ENCODE measurements at places on chromosomes 5 and 9.
A peak's percentile ranks its signal among the peaks of the same experiment; 100 is the strongest.

DNA sequence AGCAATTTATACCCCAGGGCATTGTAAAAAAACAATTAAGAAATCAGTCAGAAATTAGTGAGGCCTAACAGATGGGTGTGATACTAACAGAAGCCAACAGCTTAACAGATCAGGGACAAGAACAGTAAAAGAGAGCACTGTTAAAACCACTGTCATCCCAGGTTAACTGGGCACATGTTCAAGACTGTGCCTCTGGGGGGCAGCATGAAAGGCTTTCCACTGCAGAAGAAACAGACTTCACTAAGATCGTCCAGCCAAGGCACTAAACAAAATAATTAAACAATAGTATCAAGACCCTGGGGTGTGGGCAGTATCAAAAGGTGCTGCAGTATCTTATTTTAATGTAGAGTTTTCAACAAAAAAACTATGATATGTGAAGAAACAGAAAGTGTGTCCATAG lies 43.5 kb downstream of the FBN2 start:
- DNase-seq = no peak

- DNase-seq = no peak
These were observed 57.5 kb downstream of the EPB41L4B start for GRCh38 chr9:109263358-109263757.

DNA sequence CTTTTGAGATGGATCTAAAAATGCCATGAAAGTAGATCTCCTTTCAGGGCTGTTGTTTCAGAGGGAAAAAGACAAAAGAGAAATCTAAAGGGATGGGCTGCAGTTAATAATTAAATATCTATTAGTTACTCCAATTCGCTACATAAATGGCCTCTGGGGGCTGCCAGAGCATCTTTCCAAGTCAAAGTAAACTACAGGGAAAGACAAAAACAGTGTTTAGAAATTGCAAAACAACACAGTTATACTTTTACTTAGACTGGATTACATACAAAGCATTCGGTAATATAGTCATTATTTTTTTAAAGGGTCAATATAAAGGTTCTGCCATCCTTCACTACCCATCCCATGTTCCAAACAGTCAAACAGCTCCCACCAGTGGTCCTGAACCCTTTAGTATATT lies 853.5 kb upstream of the DMAC1 start:
- DNase-seq = no peak

DNA sequence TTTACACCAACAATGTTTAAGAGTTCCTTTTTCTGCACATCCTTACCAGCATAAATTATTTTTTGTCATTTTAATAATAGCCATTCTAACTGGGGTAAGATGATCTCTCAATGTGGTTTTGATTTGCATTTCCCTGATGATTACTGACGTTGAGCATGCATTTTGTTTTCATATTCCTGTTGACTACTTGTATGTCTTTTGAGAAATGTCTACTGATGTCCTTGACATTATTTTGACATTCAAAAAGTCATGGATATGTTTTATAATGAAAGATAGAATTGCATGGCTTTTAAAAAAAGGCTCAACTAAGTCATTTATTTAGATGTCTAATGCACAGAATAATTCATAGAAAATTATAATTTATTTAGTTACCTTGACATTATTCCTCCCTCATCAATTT lies 381.6 kb upstream of the C9orf72 start:
- no peak for DNase-seq

DNA sequence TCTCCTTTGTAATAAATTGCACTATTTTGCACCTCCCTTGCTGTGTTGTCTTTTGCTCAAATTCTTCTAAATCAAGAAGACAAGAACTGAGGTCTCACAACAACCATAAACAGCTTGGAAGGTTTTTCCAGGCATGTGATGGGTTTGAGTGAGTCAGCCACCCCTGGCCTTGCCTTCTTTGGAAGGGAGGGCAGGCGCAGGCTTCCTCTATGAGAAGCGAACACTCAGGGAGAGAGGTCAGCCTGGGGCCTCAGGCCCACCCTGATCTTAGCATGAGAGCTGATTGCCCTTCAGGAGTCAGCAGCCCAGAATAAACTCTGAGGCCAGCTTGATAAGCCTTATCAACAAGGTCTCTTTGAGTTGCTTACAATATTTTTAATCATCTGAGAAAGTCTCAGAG lies 31.6 kb downstream of the S1PR3 start:
- no peak for DNase-seq

DNA sequence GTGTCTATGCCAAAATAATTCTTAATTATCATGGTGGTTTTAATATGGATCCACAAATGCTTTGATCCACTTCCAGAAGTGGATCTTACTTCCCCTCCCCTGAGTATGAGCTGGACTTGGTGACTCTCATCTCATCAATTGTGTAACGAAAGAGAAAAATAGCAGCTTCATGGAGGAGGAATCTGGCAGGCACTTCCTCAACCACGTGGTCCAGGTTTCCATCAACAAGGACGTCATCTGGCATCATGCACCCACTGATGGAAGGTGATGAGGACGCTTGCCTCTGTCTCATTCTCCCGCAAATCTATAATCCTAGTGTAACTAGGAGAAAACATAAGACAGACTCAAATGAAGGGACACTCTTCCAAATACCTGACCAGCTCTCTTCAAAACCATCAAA lies 54.6 kb upstream of the S1PR3 start:
- DNase-seq = no peak

DNA sequence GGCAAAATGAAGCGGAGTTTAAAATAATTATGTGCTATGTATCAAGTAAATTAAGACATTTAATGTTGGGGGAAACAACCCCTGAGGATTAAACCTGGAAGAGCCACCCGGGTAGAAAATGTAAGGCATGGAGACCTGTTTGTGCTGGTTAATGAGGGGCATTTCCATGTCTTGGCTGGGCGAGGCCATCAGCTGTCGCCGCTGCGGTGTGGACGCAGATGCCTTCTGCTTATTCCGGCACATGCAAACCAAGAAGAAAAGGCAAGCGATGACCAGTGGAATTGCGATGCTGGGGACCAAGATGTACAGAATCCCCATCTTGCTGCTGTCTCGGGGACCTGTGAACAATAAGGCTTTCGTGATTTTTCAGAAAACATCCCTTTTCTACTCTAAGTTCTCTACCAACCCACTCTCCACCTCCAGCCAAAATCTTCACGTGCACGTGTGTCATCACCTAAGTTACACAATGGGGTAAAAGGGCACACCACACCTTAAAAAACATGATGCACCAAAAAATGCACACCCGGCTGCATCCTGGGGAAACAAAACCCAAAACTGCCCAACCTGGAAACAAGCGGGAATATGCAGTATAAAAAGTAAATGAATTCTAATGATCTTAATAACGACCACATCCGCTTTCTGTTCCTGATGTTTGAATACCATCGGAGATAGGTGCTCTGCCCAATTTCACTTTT lies 223.5 kb downstream of the ROR2 start:
- no peak for DNase-seq

DNA sequence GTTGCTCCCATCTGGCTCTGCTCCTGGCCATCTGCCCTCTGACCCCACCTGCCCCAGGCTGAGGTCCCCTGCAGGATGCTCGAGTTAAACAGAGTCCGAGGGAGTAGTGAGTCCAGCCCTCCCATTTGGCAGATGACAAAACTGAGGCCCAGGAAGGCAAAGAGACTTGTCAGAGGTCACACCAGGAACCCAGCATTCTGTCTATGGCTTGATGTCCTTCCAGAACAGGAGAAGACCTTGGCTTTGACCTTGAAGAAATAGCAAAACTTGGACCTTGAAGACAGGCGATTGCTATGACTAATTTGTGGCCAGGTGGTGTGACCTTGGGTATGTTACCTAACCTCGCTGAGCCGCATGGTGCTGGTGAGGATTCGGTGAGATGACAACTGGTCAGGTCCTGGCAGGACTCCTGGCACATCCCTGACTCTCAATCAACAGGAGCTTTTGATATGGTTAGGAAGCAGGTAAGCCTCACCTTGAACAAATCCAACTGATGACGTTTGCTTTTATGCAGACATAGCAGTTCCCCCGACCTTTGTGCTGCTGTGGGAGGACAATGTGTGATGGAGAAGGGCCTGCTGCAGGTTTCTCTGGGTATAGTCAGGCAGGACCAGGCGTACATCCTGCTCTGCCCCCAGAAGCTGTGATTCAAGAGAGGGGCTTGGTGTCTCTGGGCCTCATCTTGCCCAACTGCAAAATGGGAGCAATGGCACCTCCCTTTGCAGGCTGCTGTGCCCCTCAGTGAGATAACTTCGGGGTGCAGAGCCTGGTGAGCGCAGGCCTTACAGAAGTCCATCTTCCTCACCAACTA lies 198.7 kb downstream of the C9orf50 start:
- DNase-seq = no peak

DNA sequence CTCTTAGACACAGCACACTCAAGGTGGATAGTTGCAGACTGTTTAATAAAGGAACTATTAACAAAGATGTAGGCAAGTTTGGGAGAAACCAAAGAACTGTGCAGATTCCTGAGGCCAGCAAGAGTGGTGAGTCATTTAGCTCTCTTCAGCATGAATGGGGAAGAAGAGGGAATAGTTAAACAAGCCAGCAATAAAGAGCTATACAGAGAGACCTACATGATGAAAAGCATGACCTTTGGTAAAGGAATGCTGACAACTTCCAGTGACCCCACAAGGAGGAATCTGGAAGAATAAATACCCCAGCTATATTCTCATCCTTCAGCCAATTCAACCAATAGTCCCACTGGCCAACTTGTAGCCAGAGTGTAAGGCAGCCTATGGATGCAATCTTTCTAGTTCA lies 706.0 kb upstream of the GRAMD2B start:
- no peak for DNase-seq

- no peak for DNase-seq
These were observed 25.5 kb upstream of the SNCAIP start for GRCh38 chr5:122286541-122286940.

- DNase-seq = no peak
These were observed 65.2 kb upstream of the RNF130 start for GRCh38 chr5:180136630-180137381.

GRCh38 chr5:180315762-180316212 lies 23.9 kb upstream of the MAPK9 start:
- DNase-seq = peak; percentile 78

- DNase-seq = no peak
These were observed 7.8 kb upstream of the ANP32B start for GRCh38 chr9:97975376-97975775.

DNA sequence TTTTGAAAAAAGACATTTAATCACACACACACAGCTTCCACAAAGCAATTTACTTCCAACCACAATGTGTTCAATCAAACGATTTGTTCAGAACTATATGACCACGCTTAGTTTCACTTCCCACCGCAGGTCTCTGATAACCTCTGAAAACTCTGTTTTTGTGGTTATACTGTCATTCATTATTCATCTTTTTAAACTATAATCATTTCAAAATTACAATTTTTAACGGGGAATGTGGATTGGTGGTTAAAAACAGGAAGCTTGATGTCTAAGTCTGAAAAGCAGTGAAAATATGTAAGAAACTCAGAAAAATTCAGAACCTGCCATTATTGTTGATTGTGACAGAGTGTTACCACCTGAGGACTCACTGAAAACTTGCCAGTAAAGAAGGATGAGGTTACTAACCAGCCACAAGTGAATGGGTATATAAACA lies 12.7 kb upstream of the TMEM174 start:
- DNase-seq = no peak

DNA sequence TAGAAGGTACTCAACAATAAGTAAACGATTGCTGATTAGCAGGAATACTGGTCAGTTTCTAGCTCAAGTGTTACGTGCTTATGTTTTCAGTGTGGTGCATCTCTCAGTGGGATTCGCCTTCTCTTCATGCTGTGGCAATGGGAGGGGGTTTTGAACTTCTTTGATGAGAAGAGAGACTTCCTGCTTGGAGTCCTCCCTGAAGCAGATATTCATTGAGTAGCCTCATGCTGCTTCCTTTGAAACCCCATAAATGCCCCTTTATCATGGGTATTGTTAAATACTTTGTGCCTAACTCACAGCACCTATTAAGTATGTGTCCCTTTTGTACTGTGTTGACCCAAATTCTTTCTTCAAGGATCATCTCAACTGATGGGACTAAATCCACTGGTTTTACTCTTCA lies 116.5 kb downstream of the DOCK8 start:
- no peak for DNase-seq

GRCh38 chr9:134170532-134171315 lies 6.4 kb upstream of the RNU6ATAC start:
- no peak for DNase-seq

- no peak for DNase-seq
These were observed 143.4 kb upstream of the DHFR start for GRCh38 chr5:80798166-80798565.

- no peak for DNase-seq
These were observed at the start of gene AFAP1L1 for GRCh38 chr5:149271716-149272563. Gene AFAP1L1 (plus strand): TSS chr5:149271859. CDS start chr5:149271969, 110 bp downstream.

DNA sequence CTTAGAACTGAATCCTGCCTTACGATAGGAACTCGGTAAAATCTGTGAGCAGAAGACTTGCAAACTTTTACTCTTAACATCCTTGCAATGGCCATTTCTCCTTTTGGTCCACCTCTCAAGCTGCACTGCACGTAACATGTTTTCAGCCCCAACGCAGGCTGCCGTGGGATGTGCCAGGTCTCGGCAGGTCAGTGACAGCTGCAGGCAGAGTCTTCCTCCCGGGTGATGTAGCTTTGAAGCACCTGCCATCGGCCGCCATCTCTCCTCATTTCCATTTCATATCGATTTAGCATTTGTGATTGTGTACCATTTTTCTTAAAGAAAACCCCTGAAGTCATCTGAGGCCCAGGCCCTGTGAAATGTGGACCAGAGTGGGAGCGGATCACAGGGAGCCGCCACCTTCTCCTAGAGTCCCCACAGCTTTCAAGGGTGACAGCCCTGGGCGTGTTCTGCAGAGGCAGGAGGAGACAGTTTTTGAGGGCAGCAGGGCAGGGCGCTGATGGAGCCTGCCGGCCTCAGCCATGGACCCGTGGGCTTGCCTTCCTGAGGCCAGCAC lies 25.8 kb upstream of the LPCAT1 start:
- no peak for DNase-seq

GRCh38 chr9:33104401-33104800 lies 27.9 kb upstream of the SMU1 start:
- no peak for DNase-seq

GRCh38 chr5:39052141-39052540 lies 22.1 kb downstream of the RICTOR start:
- no peak for DNase-seq

GRCh38 chr9:136977649-136978072 lies 357 bp downstream of the PTGDS start:
- no peak for DNase-seq

GRCh38 chr5:135709208-135709575 lies 125.3 kb upstream of the SLC25A48 start:
- DNase-seq = no peak

DNA sequence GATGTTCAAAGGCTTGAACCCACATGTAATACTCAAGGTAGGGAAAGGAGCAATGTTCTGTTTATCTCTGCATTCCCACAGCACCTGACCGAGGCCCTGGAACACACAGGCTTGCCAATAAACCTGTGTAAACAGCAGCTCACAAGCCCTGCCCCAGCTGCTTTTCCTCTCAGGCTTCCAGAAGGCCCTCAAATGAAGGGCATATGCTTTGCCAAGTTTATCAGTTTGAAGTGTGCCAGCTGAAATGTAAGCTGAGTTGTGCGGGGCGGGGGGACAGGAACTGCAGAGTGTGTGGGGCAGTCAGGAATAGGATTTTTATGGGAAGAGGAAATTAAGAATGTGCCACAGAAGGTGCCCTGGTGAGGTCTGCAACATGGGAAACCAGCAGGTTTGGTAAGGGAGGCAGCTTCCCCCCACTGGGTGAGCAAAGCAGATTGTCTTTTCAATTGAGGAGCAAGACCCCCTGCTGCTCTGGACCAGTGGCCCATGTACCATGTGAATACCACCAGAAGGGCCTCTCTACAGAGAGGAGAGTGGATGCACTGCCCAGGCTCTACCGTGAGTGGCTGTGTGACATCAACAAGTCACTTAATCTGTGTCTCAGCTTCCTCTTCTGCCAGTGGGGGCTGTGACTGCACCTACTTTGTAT lies 194.8 kb downstream of the SPOCK1 start:
- no peak for DNase-seq

GRCh38 chr5:176606032-176606431 lies 3.9 kb downstream of the GPRIN1 start:
- DNase-seq = no peak

Data from HT-29 (cell line).